Activated T-cell treated with anti-CD3 and anti-CD28 coated beads for 1 hour (primary cell): ENCODE measurements at places on chromosomes 11 and 22.

DNA sequence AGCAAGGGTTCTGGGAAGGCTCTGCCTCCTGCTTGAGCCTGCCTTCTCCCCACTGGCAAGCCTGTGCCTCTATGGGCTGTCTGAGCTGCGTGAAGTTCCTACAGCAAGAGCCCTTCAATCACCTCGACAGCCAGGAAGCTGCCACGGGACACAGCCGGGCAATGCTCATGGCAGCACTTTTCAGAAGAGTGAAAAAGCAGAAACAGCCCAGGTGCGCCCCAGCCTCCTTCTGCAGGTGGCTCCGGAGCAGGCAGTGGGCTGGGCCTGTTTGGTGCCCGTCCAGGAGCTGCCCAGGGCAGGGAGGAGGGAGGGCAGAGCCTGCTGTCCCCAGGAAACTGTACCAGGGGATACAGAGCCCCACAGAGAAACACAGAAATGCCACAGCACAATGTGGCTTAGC lies 24.6 kb upstream of the COMT start:
- no peak for DNase-seq

DNA sequence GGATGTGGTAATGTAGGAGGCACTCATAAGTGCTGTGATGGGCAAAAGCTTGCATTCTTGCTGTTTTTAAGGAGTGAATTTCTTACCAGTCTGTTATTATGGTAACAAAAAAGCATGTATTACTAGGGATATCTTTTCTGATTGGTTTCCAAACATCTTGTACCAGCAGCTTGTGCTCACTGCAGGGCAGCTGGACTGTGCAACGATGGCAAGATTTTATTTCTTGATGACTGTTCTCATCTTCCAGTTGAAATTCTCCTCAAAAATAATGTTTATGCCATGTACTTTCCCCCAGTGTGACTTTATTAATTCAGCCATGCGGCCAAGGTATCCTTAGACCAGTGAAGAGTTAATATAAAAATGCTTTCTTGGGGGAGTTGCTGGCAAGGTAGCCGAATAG lies 35.4 kb downstream of the EMSY start:
- no peak for DNase-seq

DNA sequence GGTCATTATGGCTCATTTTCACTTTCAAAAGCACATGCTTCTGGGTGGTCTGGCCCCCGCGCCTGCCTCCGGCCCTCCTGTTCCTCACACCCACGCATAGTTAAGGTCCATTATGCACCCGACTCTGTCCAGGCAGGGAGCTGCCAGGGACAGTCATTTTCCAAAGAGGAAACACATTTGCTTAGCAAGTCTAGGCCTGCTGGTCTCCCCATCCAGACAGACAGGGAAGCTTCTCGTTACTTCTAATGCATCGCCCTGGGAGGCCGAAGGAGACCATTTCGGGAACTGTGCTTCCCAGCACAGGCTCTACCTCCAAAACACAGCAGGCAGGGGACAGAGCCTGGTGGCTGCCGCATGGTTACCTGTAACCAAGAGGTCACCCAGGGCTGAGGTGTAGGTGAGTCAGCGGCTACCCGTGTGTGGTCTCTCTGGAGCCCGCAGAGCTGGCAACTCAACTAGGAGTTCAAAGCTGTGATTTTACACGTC lies 87.1 kb upstream of the SHANK2 start:
- DNase-seq, result no peak

DNA sequence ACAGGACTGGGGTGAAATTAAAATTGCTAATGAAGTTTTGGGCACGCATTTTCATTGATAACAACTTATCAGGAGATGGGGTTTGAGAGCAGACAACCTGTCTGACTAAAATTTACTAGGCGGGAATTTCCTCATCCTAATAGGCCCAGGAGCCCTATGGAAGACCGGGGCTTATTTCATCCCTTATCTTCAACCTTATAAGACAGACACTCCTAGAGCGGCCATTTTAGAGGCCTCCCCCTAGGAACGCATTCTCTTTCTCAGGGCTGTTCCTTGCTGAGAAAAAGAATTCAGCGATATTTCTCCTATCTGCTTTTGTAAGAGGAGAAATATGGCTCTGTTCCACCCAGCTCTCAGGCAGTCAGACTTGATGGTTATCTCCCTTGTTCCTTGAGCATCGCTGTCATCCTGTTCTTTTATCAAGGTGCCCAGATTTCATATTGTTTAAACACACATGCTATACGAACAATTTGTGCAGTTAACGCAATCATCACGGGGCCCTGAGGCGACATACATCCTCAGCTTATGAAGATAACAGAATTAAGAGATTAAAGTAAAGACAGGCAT lies 39.3 kb upstream of the ZC3H12C start:
- no peak for DNase-seq

- no peak for DNase-seq
Observed at GRCh38 chr11:72274435-72274834, 30.5 kb upstream of the PHOX2A start.

- DNase-seq, result no peak
Observed at GRCh38 chr11:316891-317301, 3.1 kb downstream of the IFITM1 start.

DNA sequence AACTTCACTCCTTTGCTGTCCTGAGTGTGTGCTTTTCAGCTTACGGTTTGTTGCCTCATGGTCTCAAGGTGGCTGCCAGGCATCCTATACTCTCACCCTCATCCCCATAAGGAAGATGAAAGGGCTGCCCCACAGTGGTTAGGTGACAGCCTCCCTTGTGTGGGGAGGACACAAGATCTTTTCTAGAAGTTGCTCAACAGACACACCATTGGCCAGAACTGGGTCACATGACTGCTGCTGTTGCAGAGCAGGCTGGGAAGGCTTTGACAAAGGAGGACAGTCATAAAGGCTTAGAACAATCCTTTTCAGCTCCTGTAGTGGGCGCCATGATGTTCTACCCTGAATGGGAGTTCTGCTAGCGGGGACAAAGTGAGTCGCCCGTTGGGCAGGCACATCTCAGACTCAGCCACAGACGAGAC lies 69.7 kb upstream of the RASD2 start:
- no peak for DNase-seq

DNA sequence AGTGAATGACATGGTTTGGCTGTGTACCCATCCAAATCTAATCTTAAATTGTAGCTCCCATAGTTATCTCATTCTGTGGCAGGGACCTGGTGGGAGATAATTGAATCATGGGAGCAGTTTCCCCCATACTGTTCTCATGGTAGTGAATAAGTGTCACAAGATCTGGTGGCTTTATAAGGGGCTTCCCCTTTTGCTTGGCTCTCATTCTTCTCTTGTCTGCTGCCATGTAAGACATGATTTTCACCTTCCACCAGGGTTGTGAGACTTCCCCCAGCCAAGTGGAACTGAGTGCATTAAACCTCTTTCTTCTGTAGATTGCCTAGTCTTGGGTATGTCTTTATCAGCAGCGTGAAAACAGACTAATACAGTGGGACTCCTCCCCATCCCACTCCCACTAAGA lies 11.1 kb downstream of the OR5A2 start:
- no peak for DNase-seq

GRCh38 chr11:113385749-113386148 lies 1.8 kb upstream of the ANKK1 start:
- no peak for DNase-seq

DNA sequence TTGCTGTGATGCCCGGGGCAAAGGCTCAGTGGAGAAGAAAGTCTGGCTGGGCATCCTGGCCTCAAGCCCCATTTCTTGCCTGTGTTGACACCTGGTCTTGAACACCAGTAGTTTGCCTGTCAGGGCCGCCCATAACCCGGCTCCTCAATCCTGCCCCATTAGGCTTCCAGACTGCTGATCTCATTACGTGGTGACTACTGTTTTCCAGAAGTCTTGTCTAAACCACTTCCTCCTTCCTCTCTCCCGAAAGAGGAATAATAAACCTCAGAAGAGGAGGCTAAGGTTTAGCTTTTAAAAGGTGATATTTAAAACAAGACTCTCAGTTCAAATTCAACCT lies 97.7 kb downstream of the CD44 start:
- DNase-seq, result no peak

DNA sequence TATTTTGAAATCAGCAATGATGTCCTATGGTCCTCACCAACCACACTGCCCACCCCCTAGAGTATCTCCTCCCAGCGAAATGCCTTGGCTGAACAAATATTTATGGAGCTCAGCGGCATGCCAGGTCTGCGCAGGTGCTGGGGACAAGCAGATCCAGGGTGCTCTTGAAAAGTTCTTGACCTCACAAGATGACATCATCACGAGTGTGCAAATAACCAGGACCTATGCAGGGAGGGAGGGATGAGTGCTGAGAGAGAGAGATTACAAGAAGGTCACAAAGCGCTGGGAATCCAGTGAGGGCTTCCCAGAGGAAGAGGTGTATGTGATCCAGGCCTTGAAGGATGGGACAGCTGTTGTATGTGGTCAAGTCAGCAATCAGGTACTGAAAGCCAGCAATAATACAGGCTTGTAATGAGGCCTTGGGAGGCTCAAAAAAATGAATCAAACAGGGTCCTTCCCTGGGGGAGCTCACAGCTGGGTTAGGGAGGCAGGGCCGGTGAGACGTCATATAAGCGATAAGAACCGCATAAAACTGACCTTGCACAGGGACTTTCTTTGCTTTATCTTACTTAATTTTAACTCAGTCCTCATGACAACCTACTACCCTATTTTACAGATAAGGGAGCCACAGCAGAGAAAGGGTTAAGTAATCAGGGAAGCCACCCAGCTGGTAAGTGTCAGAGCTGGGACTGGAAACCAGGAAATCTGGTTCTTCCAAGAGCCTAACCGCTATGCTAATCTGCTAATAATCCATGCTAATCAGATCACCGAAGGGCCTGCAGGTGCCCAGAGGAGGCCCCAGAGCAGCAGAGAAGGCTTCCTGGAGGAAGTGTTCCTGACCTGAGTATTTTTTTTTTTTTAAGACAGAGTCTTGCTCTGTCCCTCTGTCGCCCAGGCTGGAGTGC lies 8.2 kb downstream of the ARRB1 start:
- no peak for DNase-seq

DNA sequence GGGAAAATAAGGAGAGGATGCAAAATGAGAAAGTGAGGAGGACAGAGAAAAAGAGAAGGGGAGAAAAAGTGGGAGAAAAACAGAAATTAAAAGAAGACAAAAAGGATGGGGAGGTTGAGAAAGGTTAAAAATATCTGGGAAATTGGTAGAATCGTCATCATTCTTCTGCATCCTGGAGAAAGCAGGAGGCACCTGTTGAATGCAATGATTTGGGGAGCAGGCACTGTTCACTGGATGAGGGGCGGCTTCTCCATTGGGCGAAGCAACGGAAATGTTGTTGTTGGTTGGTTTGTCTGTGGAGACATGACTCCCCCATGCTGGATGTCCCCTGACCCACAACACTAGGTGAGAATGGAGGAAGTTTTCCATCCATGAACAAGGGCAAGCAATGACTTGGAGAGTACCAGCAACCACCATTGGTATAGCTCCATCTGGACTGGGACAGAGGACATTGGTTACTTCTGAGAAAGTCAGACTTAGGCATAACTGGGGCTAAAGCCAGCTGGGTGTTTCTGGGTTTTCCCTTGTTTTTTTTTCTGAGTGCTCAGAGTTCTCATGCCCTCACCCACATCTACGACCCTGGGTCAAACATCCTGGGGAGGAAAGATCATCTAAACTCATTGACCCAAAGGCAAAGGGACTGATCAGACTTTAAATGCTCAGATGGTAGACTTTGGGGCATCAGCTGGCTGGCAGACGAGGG lies 11.9 kb upstream of the CD44 start:
- DNase-seq, result no peak

DNA sequence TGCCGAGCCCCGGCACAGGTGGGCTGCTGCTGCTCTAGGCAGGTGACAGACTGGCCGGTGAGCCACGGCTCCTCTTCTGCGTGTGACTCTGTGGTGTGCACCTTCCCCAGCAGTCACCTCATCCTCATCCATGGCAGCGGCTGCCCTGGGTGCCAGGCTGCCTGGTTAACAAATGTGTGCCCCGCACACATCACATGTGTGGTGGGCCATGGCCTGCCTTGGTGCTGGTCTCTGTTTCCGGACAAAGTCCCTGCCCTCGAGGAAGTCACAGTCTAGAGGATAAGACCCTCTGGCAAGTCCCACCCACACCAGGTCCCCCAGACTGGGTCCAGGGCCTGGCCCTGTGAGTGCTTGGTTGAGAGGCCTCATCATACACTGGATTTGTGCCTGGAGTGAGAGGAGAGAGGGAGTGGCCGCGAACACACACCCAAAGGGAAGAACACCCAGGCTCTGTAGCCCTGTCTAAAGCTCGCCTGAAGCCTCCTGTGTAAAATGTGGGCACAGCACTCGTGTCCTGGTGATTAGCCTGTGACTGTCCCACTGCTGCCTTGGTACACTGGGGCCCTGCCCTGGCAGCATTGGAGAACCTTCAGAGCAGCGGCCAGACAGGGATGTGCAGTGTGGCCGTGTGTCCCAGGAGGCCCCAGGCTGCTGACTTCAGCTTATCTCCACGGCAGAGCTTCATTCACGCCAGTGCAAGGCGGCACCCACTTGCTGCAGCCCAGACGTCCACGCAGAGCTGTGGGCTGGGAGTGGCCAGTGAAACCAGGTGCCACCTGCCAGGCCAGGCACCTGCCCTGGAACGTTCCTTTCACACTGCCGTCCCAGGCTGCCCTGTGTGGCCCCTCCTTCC lies 269.9 kb downstream of the TBC1D22A start:
- no peak for DNase-seq

GRCh38 chr11:44277196-44278090 lies 32.5 kb downstream of the ALX4 start:
- DNase-seq, result no peak

DNA sequence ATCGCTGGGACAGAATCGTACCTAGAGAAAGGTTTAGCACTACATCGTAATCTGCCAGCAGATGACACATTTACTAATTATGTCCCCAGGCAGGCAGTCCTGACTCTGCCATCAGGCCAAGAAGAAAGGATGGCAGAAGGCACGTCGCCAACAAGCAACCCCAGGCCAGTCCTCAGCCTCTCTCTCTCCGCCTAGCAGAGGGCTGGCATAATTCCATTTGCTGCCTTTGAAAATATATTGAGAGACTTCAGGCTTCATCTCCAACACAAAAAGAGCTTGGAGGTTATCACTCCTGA lies 1517.0 kb downstream of the TBC1D22A start:
- no peak for DNase-seq

DNA sequence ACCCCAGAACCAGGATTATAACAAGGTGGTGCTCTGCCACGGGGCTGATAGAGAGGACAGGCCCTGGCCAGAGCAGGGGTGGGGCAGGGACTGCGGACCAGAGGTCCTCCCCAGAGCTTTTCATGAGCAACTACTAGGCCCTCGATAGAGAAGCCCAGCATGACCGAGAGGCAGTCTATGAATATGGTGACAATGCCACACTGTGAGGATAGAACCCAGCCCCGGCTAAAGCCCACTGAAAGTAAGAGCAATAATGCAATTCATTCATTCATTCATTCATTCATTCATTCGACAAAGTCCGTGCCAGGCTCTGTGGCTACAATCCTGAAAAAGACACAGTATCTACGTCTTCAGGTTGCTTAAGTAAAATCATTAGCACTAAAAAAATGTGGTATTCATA lies 35.6 kb upstream of the CD5 start:
- DNase-seq, result no peak

DNA sequence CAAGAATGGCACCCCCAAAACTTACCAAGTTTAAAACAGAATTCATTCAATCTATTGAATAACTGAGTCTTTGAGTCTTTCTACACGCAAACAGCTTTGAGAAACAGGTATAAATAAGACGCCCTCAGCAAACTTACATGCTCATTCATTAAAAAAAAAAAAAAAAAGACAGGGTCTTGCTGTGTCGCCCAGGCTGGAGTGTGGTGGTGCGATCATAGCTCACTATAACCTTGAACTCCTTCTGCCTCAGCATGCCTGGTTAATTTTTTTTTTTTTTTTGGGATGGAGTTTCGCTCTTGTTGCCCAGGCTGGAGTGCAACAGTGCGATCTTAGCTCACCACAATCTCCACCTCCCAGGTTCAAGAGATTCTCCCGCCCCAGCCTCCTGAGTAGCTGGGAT lies 6.1 kb downstream of the PRR14L start:
- DNase-seq, result no peak

- DNase-seq, result no peak
Observed at GRCh38 chr22:45656577-45656976, 15.1 kb upstream of the ATXN10 start.
